ENCODE measurements at places on chromosomes 12 and 14.
A peak's percentile ranks its signal among the peaks of the same experiment; 100 is the strongest.

DNA sequence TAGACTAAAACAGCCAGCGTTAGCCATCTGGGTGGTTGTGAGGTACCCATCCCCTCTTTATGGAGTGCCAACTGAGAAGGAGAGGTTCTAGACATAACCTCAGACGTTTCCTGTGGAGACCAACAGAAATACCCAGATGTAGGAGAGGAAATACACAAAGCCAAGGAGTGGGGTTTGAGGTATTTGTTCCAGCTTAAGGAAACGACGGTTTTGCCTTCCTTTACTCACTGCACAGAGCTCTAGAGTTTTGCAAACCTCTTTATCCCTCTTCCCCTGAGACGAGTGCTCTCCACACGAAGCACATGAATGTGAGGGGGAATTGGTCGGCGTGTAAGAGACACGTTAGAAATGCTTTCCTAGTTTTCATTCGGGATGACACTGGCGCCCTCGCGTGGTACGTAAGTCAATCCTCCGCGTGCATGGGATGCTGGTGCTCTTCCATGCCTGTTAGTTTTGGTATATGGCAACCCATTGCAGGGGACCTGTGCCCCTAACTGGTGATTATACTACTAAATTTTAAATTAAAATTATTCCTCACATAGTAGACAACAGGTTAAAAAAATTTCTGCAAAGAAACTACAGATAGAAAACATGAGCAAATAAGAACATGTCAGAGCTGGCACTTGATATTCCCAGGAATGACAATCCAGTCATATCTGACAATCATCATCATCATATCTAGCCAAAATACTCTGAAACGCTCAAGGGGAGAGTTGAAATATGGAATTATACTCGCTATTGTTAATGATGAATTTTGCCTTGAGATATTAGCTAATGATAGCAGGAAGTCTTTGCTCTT, 121.7 kb downstream of the PPM1H start:
- H3K27me3 ChIP-seq: peaks cover 9% of the 10 kb centered on the region
- no peaks in the 10 kb centered on the region for H3K36me3 ChIP-seq
- H3K4me1 ChIP-seq: no peaks in the 10 kb centered on the region
- peak; percentile 63 for DNase-seq
- no peak overlapping the region for H3K4me3 ChIP-seq

- H3K27ac ChIP-seq: no peak overlapping the region
- no peaks in the 10 kb centered on the region for H3K36me3 ChIP-seq
- H3K27me3 ChIP-seq: peaks cover 43% of the 10 kb centered on the region
- no peak for DNase-seq
- H3K4me1 ChIP-seq: no peaks in the 10 kb centered on the region
Measured at GRCh38 chr14:99234961-99235571, 36.9 kb downstream of the BCL11B start.

DNA sequence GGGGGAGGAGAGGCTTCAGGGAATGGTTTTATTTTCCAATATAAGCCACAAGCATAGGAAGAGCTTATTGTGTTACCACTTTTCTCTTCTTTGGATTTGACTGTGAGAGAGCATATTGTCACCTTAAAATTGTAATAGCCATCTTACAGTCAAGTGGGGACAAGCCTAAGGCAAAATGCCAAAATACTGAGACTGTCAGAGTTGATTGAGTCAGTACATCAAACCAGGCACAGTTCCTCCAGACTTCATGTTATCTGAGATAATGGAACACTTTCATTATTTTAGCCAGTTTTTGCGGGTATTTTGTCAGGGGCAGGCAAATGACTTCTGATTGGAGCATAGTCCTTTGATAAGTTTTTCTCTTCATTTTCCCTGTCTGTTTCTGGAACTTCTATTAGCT, 19.5 kb upstream of the NUBPL start:
- no peaks in the 10 kb centered on the region for H3K4me1 ChIP-seq
- no peaks in the 10 kb centered on the region for H3K36me3 ChIP-seq
- DNase-seq: no peak
- no peaks in the 10 kb centered on the region for H3K27me3 ChIP-seq
- no peak overlapping the region for H3K27ac ChIP-seq

GRCh38 chr12:30019366-30020140, 235.8 kb upstream of the TMTC1 start:
- H3K4me3 ChIP-seq: no peak overlapping the region
- H3K27ac ChIP-seq: no peak overlapping the region
- H3K4me1 ChIP-seq: no peaks in the 10 kb centered on the region
- H3K27me3 ChIP-seq: no peaks in the 10 kb centered on the region
- H3K36me3 ChIP-seq: no peaks in the 10 kb centered on the region

DNA sequence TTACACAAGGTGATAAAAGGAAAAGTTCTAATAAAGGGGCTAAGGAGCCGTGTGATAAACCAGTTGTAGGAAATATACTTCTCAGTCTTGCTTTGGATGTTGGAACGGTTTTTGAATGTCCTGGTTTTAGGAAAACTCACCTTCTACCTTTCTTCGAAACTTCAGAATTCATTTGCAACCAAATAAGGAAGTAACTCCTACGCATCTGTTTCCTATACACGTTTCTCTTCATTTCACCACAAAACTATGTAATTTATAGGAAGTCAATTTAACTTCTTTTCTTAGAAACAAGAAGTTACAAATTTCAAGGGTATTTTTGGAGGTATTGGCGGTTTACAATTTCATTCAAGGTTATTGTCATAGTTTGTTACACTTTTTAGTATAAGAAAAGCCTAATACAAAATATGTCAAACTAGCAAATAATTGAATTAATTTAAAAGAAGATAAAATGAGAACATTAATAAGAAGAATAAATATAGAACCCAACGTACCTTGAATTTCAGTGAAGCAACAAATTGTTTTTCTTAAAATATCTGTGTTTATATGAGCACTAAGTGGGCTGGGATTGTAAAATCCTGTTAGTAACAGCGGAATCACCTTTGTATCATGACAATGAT, 33.2 kb upstream of the CD69 start:
- H3K4me3 ChIP-seq: no peak overlapping the region
- H3K27ac ChIP-seq: no peak overlapping the region
- no peaks in the 10 kb centered on the region for H3K27me3 ChIP-seq
- no peak for DNase-seq
